Caco-2 (cell line): ENCODE measurements at places on chromosomes 12 and 14.

DNA sequence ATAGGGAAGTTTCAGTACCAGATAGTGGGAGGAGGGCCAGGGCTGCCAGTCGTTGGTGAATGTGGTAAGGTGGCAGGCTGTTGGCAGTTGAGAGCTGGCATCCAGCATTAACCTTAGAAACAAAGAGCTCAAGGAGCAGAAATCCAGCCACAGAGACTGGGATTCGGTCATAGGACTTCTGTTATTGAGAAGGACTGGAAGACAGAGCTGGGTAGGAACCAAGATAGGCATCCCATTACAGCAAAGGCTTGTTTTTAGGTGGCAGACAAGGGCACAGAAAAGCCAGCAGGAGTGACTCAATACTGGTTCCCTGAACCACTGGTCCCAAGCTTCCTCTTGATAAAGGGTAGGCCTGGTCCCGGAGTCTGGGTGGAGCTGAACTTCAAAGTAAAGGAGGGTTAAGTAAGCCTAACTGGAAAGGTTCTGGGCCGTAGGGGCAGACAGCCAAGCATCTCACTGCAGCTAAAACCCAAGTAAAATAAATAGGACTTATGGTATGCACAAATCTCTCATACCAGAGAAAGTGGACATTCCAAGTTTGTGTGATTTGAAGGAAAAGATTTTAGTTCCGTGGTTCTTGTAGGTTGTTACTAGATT, 147.9 kb downstream of the ETV6 start:
- DNase-seq = peak; percentile 56

DNA sequence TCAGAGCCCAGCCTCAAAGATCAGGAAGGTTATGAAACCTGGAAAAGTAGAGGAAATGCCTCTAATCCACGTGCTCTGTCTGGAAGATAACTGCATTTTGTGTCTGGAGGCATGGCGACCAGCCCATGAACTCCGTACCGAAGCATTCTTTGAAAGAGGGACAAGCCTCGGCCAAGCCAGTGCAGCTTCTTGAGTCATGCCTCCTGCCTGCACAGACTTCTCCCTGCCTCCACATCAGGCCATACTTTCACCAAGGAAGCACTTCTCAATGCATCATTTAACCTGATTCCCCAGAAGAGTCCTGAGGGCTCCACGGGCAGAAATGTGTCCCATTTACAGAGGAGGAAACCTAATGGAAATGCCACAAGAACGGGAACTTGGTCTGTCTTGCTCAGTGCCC, 3.4 kb downstream of the ACTN1 start:
- no peak for DNase-seq

- DNase-seq = no peak
These were observed 12.7 kb downstream of the PLBD2 start for GRCh38 chr12:113370923-113371682.

DNA sequence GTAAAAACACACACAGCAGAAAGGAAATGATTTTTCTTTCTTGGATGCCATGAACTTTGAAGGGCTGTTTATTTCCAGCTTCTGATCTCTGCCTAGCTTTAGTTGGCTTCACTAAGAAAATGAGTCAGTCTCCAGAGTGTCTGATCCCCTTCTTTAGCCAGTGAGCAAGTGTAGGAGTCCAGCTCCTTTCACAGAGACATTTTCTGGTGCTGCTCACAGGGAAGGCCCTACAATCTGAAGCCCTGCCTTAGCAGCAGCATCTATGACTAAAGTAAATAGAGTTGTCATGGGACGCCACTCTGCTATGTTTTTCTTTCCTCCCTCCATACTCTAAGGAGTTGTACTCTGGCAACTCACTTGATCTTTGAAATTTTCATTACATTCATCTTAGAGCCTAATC, 103.5 kb downstream of the RPAP3 start:
- no peak for DNase-seq

DNA sequence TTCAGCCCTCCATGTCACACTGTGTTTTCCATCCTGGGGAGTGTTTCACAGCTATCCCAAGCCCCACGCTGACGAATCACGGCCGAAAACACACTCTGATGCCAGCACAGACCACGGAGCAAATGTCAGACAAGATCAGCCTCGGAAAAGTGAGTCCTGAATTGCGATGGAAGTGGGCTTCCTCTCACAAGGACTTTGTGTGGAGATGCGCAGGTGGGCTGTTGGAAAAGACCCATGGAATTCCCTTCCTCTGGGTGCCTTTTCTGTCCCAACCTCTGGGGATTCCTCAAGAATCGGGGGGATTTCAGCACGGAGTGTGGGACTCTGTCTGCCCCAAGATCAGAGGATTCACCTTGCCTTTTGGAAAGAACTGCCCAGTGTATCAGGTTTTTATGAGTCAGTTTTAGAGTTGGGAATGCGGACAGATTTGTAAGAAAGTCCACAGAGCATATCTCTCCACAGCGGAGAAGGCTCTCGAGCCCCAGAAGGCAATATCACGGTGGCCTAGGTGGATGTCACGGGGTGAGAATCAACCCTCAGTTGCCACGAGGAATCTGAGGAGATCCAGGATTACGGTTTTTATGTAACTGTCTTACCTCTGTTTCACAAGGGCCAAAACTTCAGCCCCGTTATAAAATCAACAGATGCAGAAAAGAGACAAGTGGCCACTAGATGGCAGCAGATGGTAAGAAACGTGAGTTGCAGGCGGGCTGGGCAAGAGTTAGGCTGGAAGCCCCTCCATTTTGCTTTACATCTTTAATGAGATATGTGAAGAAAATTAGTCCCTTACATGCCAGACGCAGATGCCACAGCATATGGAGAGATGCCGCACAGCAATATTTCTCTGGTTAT, 201.9 kb downstream of the DAD1 start:
- DNase-seq = peak; percentile 67

- DNase-seq = no peak
These were observed 806.2 kb downstream of the GALC start for GRCh38 chr14:87186737-87187136.

DNA sequence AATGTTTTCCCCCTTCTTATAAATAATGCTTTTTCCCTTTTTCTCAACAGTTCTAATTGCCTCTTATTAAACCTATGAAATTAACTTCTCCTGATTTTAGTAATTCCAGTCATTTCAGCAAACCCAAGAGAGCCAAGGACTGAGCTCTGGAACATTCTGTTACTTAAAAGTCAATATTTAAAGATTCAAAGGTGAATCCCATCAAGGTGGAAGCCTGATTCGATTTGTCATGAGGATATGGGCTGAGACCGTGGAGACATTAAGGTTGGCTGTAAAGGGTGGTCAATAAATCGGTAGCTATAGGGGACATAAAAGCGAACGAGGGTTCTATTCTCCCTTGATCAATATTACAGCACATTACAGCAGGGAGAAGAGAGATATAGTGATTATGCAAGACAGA, 66.6 kb upstream of the NELL2 start:
- no peak for DNase-seq

DNA sequence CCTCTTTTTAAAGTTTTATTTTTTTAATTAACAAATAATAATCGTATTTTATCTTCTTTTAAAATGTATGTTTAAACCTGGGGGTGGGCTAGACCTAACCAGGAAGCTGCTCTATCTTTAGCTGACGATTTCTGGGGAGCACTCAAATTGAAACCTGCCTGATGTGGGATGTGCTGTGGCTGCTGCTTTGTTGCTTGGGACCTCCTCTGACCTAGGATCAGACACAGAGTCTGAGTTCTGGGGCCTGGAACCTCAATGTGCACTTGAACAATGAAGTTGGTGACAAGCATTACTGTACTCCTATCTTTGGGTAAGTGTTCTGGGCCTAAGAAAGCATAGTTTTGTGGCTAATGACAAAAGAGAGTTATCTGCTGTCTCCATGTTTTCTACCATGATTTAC, 386.7 kb downstream of the DAD1 start:
- DNase-seq = no peak

DNA sequence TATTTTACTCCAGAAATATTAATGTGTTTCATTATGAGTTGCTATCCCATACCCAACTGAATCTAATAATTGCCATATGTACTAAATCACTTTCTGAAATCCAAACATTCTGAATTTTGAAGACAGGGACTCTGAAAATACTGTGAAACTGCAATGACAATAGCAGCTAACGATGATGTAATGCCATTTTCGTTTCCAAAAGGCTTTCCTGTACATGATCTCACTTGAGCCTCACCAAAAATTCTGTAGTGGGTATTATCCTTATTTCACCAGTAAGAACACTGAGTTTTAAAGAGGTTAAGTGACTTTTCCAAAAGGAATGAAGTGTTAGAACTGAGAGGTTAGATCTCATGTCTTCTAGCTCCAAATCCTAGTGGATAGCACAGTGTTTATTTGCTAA, 133.3 kb downstream of the FLRT2 start:
- DNase-seq = no peak

- DNase-seq = no peak
These were observed 244.1 kb downstream of the AEBP2 start for GRCh38 chr12:19683178-19683927.

GRCh38 chr12:52351196-52352059, 15.9 kb downstream of the KRT85 start:
- no peak for DNase-seq

- no peak for DNase-seq
These were observed 4.3 kb upstream of the HEBP1 start for GRCh38 chr12:13004361-13004760.

- no peak for DNase-seq
These were observed 10.5 kb upstream of the RBM25 start for GRCh38 chr14:73047808-73048207.

GRCh38 chr14:96582995-96583394, 80.8 kb downstream of the PAPOLA start:
- no peak for DNase-seq

DNA sequence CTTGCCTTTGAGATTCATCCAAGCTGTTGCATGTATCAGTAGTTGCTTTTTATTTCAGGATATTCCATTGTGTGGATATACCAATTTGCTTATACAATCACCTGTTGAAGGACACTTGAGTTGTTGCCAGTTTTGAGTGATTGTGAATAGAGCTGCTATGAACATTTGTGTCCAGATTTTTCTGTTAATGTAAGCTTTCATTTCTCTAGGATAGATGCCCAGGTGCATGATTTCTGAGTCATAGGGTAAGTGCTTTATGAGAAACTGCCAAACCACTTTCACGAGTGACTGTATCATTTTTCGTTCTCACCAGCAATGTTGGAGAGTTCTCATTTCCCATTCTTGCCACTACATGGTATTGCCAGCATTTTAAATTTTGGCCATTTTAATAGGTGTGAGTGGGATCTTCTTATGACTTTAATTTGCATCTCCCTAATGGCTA, 434.6 kb upstream of the RGS6 start:
- DNase-seq = no peak

DNA sequence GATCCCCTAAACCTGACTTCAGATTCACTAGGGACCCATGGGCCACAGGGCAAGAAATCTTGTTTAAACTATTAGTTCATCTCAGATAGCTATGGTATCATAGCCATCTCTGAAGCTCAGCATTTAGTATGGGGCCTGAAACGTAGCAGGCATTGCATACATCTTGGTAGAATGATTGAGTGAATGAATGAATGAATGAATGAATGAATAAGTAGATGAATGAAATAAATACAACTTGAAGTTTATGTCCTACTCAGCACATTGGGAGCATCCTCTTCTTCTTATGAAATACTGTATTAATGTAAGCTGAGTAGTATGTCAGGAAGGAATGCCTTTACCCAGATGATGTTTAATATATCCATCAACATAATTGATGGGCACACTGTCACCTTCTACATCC, 175.4 kb upstream of the EEA1 start:
- no peak for DNase-seq

DNA sequence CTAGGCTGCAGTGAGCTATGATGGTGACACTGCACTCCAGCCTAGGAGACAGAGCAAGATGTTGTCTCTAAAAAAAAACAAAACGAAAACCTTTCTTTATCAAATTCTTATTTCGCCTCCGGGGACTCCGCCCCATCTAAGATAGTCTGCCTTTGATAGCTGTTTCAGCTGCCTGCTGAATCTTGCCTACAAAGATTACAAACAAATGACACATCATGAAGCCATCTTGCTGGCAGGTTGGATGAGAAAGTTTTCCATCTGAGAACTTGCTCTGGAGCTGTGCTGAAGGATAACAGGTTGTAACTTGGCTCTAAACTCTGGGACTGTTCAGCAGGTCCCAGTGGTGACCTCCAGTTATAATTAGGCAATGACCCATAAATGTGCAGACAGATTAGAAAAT, 41.8 kb upstream of the AEBP2 start:
- no peak for DNase-seq

DNA sequence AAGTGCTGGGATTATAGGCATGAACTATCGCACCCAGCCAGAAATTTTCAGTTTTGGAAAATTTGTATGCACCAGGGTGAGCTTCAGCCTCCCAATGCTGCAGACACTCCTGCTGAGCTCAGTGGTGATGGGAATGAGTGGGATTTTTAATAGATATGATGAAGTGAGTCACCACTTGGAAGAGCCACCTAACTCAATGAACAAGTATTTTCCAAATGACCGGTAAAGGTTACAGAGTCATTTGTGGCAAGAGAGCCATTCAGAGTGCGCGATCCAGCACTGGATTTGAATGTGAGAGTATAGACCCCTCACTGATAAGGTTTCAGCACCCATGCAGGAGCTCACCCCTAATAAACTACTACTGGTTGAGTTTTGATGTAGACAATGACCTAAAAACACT, 100.7 kb downstream of the PPP2R5C start:
- DNase-seq = no peak

DNA sequence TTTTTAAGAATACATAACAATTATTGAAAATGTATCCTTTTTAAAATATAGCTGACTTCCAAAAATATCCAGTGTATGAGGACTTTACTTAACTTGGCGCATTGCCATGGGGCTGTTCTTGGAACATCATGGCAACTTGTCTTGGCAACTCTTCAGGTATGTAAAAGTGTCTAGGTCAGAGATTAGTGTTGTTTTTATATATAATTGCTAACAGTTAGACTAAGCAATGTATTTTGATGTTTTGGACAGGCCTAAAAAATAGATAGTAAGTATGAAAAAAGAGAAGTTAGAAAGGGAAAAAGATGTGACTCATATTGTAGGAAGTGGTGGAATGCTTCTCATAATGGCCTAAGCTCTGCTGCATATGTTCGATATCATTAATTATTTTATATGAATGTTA, 70.9 kb downstream of the MON2 start:
- no peak for DNase-seq
